Left ventricle myocardium superior (tissue), 1 donor: ENCODE measurements at places on chromosomes 7 and 10.
A peak's percentile ranks its signal among the peaks of the same experiment; 100 is the strongest.

DNA sequence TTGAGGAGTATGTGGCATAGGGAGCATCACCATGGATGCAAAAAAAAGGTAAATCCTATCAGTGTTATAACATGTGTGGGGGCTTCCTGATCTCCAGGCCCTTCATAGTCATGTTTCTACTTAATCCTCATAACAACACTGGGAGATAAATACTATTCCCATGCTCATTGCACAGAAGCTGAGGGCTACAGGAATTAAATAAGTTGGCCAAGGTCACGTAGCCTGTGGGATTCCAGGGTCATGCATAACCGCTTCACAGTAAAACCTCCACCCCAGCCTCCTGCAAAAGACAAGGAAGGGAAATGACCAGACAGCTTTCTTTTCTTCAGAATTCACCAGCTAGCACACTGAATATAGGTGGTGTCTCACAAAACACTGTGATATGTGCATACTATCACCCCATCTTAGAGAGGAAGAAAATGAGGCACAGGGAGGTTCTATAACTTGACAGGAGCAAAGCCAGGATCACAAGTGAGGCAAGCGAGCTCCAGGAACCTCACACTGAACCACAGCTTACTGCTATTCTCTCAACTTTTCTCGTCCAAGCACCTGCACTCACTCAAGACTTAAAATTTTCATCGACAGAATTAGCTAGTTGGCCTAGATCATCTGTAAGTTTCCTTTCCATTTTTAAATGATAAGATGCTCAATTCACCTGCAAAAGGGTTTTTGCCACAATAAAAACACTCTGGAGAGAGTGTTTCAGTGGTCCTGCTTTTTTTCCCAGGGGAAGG, 13.4 kb downstream of the JAZF1 start:
- DNase-seq: no peak

DNA sequence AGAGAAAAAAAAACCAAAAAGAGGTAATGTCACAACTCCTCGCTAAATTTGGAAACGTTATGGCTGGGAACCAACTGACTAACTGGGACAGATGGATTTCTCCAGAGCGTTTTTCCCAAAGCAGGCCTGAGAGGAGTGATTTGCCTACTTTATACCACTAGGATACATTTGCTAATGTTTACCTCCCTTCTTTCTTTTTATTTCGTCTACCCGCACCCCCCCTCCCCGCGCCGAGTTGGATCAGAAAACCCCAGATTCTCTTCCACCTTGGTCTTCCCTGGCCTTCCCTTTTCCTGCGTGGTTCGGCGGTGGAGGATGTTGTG, 7.2 kb downstream of the CPA2 start:
- DNase-seq: no peak

- DNase-seq: no peak
Measured at GRCh38 chr7:107432261-107432660, 37.6 kb upstream of the GPR22 start.

GRCh38 chr10:63583397-63583796, 62.2 kb downstream of the REEP3 start:
- no peak for DNase-seq

DNA sequence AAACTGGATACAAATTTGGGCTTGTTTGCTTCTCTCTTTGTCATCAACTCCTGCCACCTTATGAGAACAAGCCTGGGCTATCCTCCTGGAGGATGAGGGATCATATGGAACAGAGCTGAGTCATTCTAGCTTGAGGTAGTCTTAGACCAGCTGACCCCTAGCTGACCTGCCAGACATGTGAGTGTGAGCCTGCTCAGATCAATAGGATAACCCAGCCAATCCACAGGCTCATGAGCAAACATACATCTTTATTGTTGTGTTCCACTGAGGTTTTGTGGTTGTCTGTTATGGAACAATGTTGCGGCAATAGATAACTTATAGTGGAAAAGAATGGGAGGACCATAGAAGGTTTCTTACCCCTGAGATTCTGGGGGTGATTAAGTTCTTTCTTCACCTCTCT, 54.5 kb upstream of the FAM180A start:
- DNase-seq: no peak

DNA sequence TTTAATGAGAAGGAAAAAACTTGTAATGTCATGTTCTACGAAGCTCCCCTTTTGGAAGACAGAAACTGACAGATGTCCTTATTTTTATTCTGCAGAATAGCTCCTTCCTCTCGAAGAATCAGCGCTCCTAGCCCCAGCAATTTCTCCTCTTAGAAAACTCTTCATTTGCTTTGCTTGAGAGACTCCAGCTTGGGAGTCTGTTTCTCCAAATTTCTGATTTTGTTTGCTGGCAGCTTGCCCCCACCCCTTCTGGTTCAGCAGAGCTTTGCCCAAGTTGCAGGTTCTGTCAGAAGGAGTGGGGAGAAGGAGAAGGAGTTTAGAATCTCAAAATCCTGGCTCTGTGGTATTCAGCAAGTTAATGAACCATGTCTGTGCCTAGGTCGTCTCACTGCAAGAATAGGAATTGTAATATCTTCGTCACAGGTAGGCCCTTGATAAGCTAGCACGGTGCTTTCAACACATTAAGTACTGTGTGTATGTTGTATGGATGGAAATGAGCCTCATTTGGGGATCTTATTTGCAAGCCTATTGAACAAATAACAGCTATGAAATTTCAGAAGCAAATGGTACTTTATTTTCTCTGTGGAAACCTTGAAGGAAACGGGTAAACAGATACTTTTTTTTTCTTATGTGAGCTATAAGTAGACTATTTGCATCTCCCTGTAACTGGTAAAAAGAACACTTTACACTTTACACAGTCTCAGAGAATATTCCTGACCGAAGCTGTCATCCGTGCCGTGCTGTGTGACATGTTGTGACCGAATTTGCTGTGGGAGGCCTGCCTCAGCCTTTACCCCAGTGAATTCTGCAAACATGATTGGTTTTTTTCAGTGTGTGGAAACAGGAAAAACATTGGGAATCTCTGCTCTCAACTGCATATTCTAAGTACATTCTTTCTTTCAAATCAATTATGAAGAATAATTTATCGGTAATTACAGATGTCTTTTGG, 290.9 kb downstream of the CAMK1D start:
- no peak for DNase-seq

- no peak for DNase-seq
Measured at GRCh38 chr7:138407792-138408191, 52.3 kb upstream of the TRIM24 start.

- no peak for DNase-seq
Measured at GRCh38 chr10:130545122-130545521, 408.9 kb downstream of the GLRX3 start.

- no peak for DNase-seq
Measured at GRCh38 chr7:33771422-33771821, 133.9 kb upstream of the BMPER start.

DNA sequence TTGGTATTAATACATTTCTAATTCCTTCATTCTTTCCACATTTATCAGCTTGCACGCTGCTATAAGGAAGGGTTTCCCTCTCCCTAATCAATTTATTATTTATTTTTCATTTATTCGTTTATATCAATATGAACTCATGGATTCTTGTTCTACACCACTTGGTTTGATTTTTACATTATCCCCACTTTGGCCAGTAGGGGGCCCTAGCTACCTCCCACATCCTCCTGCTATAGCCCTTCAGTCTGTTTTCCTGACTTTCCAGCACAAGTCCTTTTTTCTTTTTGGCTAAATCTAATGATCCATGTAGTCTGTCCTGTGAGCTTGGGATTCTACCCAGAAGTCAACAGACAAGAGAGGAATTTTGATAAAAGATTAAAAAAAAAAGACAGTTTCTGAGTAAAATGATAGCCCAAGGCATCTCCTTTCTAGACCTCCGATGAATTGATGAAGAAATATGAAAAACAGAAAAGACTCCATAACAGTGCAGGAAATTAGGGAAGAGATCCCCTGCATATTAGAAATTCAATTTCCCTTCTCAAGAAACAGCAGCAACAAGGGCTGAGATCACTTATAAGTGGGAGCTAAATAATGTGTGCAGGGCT, 47.7 kb downstream of the LYZL2 start:
- DNase-seq: no peak

- no peak for DNase-seq
Measured at GRCh38 chr7:94367949-94368348, 26.7 kb upstream of the COL1A2 start.

- DNase-seq: no peak
Measured at GRCh38 chr10:28331066-28331465, 28.2 kb upstream of the MPP7 start.

DNA sequence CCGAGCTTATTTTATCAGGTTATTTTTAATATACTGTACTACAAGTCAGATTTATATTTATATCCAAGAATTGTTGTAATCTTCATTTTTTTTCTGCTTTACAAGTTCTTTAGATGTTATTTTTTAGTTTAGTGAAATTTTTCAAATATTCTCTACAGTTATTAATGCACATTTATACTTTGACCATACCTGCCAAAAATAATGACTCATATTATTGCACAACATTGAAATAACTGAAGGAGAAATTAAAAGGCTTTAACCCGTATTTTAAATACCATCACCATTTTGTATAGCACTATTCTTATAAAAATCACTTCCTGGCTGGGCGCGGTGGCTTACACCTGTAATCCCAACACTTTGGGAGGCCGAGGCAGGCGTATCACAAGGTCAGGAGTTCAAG, 278.5 kb downstream of the BICC1 start:
- DNase-seq: no peak

GRCh38 chr10:114042895-114043531, 653 bp upstream of the ADRB1 start:
- DNase-seq: peak; percentile 77

GRCh38 chr10:128156999-128157755, 31.0 kb upstream of the MKI67 start:
- DNase-seq: no peak

GRCh38 chr7:71739520-71740173, 607.7 kb downstream of the GALNT17 start:
- no peak for DNase-seq

DNA sequence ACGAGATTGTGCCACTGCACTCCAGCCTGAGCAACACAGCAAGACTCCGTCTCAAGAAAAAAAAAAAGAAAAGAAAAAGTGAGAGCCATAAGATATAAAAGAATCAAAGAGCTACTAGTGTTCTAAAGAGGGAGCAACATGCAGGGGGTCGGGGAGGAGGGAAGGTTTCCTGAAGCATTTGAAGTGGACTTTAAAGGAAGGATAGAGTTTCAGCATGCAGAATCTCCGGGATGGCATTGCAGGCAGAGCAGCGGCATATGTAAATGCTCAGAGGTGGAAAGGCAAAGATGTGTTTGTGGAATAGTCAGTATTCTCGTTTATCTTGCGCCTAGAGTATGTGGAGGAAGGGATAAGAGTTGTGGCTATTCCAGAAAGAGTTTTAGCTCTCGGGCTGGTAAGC, 447.6 kb upstream of the NFE2L3 start:
- no peak for DNase-seq

DNA sequence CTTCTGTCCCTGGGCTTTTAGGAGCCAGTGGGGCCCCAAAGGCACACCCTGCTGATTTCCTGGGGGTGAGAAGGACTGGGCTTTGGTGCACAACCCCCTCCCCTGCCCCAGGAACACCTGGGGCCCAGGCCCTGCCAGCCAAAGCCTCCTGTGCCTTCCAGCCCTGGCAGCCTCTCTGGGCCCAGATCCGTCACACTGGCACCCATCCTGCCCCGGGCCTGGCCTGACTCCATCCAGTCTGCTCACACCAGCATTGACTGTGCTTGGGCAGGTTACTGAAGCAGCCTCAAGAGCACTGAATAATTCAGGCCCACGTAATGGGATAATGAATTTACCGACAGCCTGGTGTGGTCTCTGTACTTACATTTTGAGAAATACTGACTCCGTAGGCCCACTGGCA, 12.0 kb upstream of the COMTD1 start:
- DNase-seq: peak; percentile 51

DNA sequence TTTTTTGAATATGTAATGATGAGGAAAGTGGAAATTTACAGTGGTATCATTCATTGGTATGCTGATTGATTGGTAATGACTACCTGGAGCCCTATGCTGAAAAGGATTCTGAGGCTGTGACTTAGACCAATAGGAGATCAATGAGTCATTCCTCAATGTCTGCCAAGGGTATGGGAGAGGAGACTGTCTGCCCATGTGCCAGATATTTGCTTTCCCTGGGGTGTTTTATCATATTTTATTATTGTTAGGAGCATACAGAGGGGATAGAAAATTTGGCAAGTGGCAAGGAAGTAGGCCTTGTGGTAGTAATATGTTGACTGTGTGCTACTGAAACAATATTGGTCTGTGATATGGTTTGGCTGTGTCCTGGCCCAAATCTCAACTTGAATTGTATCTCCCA, 54.8 kb downstream of the ASAH2B start:
- DNase-seq: no peak

GRCh38 chr7:143973870-143974416, 19.3 kb downstream of the OR2F1 start:
- no peak for DNase-seq

GRCh38 chr7:147296201-147296600, 1179.6 kb downstream of the CNTNAP2 start:
- DNase-seq: no peak

DNA sequence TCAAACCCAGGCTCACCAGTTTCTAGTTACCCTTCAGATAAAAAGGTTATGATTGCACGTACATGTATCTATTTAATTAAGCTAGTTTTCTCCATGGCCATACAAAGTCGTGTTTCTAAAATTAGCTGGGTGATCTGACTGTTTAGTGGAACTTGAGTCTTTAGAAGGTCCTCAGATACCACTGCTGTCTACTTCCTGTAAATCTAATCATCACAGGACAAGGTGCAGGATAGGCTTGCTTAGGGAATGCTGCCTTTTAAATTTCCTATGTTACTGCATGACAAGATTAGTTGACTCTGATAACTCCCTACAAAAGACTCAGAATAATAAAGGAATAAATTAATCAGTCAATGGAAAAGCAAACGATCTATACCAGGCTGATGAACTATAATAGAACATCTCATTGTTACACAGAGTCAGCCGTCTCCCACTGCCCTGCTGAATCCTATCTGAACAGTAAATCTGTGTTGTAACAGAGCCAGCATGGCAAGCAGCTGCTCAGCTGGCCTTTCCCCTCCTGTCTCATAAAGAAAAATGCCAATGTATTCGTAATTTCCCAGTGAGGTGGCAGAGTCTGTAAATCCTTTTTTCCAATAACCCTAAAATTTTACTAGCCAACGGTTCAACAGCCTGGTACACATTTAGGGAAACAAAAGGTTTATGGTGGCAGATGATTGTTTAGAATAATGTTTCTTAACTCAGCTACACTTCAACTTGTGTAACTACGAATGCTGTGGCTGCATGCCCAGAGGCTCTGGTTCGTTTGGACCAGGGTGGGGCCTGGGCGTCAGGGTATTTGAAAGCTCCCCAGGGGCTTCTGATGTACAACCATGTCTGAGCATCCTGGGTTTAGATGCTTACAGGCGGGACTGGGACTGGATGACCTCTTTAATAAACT, 318.0 kb downstream of the PAXIP1 start:
- no peak for DNase-seq

DNA sequence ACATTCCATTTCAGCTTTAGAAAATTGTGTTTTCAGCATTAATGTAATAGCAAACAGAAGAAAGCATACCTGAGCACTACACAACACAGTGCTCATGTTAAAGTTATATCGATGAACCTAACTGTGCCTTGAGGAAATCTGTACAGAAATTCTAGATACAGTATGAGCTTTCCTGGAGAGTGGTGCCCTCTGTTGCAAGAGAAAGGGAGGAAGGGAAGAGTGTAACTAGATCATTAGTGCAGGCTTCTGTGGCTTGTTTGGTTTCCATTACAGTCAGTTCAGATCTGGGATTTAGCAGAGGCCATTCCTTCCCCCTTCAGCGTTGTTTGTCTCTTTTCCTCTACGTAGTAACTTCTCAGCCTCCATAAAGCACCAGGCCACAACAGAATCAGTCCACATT, 139.7 kb downstream of the HTR7 start:
- no peak for DNase-seq

- DNase-seq: peak; percentile 84
Measured at GRCh38 chr10:77846718-77847311, 79.7 kb downstream of the DLG5 start.

GRCh38 chr7:37982423-37982822, 62.0 kb downstream of the EPDR1 start:
- DNase-seq: no peak
